Trophoblast cell (in vitro differentiated cells and primary cell): ENCODE measurements at places on chromosomes 4 and X.

- no peak for DNase-seq
Observed at GRCh38 chrX:66036231-66036630, 3.6 kb downstream of the VSIG4 start.

DNA sequence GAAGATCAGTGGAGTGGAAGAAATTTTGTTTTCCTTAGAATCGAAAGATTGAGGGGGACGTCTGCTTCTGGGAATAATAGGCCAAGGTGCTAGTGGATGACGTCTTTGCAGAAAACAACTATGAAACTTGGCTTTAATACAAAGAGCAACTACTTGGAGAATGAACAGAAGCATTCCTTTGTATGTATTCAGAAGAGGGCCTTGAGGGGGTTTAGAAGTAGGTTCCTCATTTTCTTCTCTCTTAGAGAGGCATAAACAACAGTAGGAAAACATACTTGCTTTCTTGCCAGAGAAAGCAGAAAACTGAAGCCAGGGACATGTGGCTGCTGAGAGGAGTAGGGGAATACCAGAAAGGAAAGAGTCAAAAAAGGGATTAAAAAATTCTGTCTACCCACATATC is 167.8 kb downstream of the ZNF330 start:
- DNase-seq = no peak

- DNase-seq = no peak
Observed at GRCh38 chr4:119521268-119521667, 107.3 kb downstream of the PDE5A start.

- DNase-seq = peak; percentile 19
Observed at GRCh38 chrX:54807524-54808108, at the start of gene MAGED2. Gene MAGED2, plus strand, starts transcription at chrX:54807745. Its CDS starts 1,587 bp downstream, at chrX:54809332.

DNA sequence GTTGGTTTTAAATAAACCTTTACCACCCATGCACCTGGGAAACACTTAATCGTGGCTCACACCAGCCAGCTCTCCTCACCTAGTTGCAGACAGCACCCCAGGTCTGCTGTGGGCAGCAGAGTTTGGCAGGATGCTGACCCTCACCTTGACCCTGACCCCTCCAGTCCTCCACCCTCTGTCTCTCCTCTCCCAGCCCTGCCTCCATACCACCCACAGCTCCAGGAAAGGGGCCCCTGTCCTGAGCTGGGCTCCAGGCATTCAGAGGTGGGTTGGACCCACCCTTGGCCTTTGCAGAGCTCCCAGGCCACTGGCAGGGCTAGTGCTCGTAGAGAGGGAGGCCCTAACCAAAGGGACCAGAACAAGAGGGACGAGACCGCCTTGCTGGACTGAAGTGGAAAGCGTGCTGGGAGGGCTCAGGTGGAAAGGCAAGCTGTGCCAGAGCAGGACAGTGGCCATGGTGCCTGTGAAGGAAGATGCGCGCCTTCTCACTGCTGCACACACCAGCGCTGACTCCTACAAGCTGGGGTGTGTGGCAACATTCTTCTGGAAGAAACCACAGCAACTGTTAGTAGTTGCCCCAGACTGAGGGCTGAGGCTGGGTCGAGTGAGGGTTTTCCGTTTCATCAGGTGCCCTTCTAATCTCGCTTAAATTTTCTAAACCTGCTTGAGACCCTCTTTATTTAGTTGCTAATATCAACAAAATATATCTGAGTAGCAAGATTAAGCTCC is 10.7 kb upstream of the S100P start:
- DNase-seq = no peak

- no peak for DNase-seq
Observed at GRCh38 chr4:23364167-23364566, 525.7 kb downstream of the PPARGC1A start.

DNA sequence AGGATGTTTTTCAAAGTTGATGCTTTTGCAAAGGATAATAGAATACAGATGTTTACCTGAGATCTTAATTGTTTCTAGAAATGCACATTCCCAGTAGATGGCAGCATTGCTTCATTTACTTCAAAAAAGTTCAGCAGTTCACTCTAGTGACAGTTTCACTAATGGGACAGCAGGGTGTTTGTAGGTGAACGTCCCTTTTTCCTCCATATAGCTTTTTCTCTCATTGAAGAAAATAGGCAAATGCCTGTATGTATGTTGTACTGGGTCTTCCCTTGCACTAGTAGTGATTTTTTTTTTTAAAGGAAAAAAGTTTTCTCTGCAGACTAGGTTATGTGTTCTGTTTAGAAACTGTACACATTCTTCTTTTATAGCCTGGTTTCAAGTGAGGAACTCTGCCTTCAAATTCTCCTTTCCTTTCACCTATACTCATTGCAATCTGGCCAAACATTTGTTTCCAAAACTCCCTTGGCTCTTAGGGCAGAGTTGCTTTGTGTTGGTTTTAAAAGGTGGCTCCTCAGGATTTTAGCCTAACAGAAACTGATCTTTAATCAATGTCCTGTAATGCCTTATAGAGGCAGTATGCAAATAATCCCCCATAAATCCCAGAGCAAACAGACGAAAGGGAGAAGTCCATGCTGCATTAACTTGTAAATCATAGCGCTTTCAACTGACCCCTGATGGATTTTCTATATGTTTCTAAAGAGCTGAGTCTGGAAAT is 86.3 kb downstream of the EGF start:
- DNase-seq = peak; percentile 93

GRCh38 chr4:141702472-141703182 is 66.2 kb downstream of the IL15 start:
- DNase-seq = no peak

DNA sequence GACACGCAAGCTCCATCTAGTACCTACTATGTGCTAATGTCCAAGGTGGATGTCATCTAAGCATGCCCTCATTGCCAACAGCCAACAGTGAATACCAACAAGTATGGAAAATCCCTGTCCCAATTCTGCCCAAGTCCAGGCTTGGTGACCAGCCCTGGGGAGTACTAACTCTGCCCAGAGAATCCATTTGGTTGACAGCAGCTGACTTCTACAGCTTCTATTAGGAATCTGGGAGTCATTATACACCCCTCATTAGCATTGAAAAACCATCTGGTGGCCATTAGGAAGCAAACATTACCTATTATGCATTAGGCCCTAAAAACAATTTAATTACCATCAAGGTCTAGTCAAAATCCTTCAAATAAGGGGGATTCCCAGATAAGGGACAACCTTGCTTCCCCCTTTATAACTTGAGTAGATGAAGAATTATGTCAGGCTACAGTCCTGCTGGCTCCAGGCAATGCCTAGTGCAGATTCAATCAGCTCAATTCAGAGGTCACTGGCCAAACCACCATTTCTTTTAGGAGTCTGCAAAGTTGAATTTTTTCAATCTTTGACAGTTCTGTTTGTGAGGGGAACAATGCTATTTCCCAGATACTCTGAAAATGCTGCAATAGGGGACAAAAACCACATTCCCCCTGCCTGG is 228.0 kb upstream of the LDB2 start:
- no peak for DNase-seq

- no peak for DNase-seq
Observed at GRCh38 chrX:53422861-53423306, at the start of gene RIBC1. Gene RIBC1, plus strand, starts transcription at chrX:53422873. Its CDS starts 3,404 bp downstream, at chrX:53426277.

DNA sequence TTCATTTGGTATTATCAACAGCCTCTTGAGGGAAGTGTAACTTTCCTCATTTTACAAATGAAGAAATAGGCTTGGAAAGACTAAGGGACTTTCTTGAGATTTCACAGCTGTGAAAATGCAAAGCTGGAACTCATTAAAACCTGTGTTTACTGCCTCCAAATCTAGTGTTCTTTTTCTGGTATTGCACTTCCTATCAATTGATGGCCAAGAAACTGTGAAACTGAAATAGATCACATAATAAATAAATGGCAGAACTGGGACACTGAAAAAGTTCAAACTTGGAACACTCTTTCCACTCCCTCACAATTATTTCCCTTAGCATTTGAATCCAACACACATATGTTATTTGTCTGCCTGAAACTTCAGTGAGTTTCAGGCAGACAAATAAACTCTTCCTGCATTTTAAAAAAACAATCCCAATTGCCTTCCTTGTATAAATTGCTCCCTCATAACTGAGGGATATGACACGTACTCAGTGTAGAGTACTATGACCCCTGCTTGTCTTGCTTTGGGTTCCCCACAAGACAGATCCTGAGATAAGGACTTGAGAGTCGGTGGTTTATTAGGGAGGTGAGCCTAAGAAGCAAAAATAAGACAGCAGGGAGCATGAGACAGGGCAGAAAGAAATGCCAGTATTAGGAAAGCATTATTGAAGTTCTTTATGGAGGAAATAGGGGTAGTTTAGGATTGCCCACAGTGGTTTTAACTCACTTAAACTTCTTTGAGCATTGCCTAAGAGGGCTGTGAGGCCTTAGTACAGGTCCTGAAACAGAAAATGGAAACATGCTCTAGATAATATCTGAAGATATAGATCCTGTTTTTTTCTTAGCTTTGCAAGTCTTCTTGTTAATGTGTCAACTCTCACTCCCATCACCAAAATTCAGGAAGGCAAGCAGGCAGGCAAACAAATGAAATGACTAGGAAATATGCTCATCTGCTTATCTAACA is 33.9 kb downstream of the RTL3 start:
- DNase-seq = no peak

GRCh38 chr4:87017580-87018342 is 83.0 kb downstream of the AFF1 start:
- peak; percentile 77 for DNase-seq
